Colonic mucosa (tissue), 4 donors: ENCODE measurements at places on chromosomes 7 and 10.

DNA sequence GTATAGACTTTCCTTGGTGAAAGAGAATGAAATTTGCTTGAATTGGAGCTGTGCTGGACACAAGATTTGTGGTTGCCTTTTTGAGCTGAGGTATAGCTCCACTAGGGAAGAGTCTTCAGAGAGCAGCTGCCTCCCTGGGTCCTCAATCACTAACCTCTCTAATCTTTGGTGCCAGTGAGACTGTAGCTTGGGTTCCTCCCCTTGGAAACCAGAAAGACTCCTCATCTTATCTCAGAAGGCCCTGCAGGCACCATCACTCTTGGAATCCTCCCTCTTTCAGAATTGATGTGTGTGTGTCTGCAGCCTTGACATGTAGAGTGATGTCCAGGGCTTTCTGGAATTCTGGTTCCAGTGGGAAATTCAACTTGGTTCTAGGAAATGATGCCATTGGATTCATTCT is 426.5 kb downstream of the RPS24 start:
- no peak for DNase-seq

- DNase-seq: no peak
Measured at GRCh38 chr10:59131666-59132065, 44.8 kb upstream of the PHYHIPL start.

GRCh38 chr10:78318305-78318704 is 284.6 kb downstream of the RPS24 start:
- no peak for DNase-seq

GRCh38 chr10:102465466-102465865 is 14.1 kb upstream of the C10orf95 start:
- peak; percentile 49 for DNase-seq

DNA sequence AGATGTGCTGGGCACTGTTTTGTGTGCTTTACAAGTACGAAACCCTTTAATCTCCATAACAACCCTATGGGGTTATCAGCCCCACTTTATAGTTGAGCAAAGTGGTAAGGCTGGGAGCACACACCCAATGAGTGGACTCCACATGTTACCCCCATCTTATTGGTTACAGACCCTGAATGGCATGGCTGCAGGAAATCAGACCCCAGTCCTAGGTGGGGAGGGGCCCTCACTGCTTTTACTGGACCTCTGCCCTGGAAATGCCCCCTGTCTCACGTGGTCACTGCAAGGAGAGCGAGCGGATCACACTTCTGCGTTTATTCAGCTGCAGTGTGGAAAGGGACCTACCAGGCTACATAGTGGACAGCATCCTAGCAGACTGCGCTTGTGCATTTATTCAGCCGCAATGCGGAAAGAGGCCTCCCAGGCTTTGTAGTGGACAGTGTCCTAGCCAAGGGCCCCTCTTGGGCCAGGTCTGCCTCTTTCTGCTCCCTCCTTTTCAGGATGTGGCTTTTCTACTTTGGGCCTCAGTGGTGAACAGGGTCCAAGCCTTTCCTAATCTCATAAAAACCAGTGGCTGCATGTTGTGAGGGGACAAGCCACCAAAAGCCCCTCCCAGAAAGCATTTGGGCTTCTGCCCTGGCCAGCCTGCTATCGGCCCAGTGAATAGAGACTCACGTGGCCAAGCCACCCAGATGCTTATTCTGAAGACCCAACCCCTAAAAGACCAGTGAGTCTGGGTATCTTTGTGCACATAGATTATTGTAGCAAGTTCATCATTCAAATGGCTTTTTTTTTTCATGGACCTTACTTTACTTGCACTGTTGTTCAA is 405.7 kb upstream of the RNF32 start:
- no peak for DNase-seq

GRCh38 chr10:73940634-73941221 is 29.8 kb downstream of the PLAU start:
- peak; percentile 89 for DNase-seq

- DNase-seq: no peak
Measured at GRCh38 chr7:23226844-23227450, 19.6 kb upstream of the GPNMB start.

GRCh38 chr10:3935933-3936359 is 150.9 kb upstream of the KLF6 start:
- peak; percentile 87 for DNase-seq

DNA sequence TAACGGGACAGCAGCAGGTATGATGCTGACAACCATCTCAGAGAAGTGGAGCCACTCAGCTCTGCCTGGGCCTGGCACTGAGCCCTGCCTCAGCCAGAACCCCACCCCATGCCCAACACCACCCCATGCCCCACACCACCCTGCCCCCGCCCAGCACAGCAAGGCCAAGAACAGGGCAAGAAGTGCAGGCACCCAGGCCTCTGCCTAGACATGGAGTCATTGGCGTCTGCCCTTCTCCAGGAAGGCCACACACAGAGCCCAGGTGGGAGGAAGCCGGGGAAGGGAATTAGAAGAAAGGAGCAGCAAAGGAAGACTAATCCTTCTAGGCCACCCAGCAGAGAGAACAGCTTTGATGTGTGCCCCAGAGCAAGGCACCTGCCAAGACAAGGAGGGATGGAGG is 18.9 kb downstream of the CAMK2G start:
- peak; percentile 54 for DNase-seq

DNA sequence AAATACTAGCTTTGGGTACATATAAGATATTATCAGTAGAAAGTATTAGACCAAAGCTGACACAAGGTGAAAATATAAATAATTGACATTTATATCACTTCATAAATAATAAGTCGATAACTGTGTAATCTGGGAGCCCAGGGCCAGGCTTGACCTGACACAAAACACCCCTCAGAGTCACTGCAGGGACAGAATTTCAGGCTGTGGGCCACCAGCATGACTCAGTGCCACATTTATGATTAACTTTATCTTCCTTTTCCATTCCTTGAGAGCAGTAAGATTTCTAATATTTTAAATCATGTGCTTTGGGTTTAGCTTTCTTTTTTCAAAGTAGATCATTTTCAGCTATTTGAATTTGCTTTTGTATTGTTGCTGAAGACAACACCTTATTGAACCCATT is 102.9 kb upstream of the NFE2L3 start:
- DNase-seq: no peak

- DNase-seq: no peak
Measured at GRCh38 chr7:108009873-108010272, 6.9 kb upstream of the LAMB1 start.

GRCh38 chr10:74548676-74549075 is 277.7 kb upstream of the KAT6B start:
- no peak for DNase-seq

- no peak for DNase-seq
Measured at GRCh38 chr10:22183771-22184461, 33.9 kb downstream of the EBLN1 start.

GRCh38 chr7:115124409-115124939 is 202.6 kb downstream of the MDFIC start:
- DNase-seq: no peak

DNA sequence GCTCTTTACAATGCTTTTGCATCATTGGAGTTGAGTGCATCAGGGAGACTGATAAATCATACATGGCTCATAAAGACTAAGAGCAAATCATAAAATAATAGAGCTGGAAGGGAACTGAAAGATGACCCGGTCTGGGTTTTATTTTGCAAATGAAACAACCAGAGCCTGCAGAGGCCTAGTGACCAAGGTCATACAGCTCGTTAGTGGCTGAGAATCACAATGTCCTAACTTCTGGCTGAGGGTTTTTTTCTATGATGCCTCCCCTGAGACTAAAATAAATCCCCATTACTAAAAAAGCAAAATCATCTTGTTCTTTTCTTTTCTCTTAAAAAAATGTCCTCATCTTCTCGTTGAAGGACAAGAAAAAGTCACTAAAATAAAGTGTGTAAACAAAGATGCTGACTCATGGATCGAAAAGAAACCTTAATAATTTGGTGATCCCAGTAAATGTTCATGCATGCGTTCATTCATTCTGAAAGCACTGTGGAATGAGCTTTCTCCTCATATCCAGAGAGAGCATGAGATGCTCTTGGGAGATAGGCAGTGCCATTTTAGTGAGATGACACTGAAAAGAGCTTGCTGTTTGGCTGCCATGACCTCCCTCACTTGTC is 107.8 kb upstream of the PHYHIPL start:
- DNase-seq: no peak

DNA sequence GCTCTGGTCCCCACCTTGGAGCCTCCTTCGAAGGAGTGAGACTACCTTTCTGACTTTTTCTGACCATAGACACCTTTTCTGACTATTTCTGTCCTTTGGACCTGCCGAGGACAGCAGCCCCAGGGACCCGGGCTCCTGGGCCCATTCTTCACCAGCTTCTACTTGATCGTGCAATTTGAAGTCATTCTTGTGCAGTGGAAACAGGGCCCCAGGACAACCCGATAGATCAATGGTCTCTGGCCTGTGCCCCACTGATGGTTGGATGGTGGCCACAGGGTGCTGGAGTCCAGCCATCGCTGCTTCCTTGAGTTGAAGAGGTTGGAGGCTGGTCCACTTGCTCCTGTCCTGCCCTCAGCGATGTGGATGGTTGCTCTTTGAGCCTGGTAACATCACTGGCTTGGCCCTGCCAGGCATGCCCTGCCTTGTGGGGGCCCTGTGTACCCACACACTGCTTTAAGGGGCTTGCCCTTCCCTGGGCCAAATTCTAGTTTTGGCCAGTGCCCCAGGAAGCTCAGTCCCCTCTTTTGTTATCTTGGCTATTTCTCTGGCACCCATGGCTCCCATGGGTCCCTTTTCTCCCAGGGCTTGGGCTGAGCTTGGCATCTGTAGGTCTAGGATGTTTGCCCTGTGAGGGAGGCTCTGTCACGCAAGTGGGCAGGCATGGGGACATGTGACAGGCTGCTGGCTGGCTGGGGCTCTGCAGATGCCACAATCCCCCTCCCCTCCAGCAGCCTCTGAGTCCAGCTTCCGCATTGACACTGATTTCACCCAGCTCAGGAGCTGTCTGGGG is 375.6 kb upstream of the NUPR2 start:
- DNase-seq: no peak

DNA sequence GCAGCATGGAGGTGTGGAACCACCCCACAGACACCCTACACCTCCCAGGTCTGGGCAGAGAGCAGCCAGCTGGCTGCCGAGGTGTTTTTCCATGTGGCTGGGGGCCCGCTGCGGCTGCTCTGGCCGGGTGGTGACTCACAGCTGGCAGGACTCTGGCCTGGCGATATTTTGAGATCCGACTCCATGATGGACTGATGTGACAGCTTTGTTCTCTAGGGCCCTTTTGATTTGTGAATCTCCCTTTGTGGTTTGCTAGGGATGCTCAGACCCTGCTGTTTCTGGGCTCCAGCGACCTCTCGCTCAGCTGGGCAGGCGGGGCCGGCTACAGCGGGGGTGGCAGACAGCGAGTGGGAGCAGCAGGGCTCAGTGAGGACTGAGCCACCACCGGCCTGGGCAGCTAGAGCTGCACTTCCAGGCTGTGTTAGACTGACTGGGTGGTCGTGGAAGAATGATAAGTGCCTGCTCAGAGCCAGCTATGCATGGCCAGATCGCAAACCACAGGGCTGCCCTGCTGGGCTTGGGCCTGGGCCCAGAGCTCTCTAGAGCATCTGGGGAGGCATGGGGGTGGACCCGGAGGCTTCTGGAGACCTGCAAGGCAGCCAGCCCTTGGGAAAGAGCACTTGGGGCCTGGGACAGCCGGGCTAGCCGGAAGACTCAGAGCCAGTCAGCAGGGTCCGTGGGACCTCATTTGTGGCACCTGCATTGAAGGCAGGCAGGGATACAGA is 46.2 kb upstream of the GDF10 start:
- DNase-seq: no peak

DNA sequence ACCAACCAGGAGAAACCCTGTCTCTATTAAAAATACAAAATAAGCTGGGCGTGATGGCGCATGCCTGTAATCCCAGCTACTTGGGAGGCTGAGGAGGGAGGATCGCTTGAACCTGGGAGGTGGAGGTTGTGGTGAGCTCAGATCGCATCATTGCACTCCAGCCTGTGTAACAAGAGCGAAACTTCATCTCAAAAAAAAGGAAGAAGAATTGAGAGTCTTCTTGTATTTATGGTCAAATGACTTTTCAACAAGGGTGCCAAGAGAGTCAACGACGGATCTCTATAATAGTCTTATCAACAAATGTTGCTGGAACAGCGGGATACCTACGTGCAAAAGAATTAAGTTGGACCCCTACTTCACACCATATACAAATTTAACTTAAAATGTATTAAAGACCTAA is 21.6 kb upstream of the JAZF1 start:
- no peak for DNase-seq

GRCh38 chr10:96283756-96284155 is 12.4 kb upstream of the BLNK start:
- DNase-seq: no peak

DNA sequence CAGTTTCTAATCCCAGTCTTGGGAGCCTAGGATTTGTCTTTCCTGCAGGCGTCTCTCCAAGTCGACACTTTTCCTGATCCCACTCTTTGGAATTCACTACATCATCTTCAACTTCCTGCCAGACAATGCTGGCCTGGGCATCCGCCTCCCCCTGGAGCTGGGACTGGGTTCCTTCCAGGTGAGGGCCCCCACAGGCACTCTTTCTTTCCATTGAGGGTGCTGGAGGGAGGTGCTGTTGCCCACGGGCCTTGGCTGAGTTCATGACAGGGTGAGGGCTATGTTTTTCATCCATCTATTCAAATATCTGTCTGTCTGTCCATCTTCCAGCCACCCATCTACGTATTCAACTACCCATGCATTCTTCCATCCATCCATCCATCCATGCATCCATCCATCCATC is 12.6 kb downstream of the GHRHR start:
- no peak for DNase-seq

- no peak for DNase-seq
Measured at GRCh38 chr10:97936126-97936525, 86.5 kb downstream of the GOLGA7B start.

DNA sequence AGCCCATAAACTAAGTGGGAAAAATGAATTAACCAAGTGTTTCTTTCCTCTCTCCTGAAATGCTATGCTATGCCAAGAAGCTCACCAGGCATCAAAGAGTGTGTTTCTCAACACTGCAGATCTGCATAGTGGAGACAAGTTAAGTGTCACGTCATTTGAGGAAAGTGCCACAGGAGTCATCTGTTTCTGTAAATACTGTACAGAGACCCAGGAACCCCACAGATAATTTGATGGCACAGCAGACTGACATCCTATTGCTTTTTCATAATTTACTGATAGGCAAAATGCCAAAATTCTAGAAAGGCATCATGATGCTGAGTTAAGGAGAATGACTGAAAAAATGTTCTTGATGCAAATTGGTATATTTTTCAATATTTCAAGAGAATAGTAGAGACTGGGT is 124.3 kb downstream of the NRCAM start:
- no peak for DNase-seq

DNA sequence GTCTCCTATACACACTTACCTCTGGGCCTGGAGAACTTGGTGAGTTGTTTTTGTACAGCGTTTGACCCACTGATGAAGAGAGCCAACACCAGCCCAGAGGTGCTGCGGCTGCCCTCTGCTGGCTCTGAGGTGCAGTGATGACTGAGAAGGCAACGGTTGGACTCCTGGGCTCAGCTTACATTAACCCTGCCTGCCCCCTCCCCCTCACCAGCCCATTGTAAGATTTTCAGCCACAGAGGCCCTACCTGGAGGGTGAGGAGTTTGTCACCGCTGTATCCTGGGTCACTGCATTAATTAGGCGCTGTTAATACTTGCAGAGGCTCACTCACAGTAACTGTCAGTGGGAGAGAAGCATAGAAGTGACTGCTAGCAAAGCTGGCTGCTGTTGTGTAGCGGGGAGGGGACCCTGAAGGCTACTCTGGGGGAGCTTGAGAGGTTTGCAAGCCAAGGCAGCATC is 19.0 kb upstream of the ANKRD2 start:
- DNase-seq: peak; percentile 47
